Peyer's patch (tissue), 4 donors: ENCODE measurements at places on chromosomes 11 and 22. TPM values are rescaled to one million over a fixed set of nuclear protein-coding genes. Genes with fewer than 3 reads are reported as not detected.

Gene AIFM3
- total RNA-seq: 9.5 TPM

Gene BEST1
- 3.4 TPM for total RNA-seq

Gene PATE2
- total RNA-seq: not detected

Gene OR52I1
- not detected for total RNA-seq

Gene ACO2
- 338 TPM for total RNA-seq

Gene FAM181B
- 0.27 TPM for total RNA-seq

Gene KRTAP5-1
- not detected for total RNA-seq

Gene TRPM5
- total RNA-seq: 11.1 TPM

Gene SGSM1
- total RNA-seq: 2.0 TPM

Gene MUC2
- total RNA-seq: 1,138 TPM

Gene TSSK2
- total RNA-seq: not detected

Gene APBB1
- total RNA-seq: 12.6 TPM

Gene LAYN
- total RNA-seq: 4.2 TPM

Gene MPPED2
- total RNA-seq: not detected

Gene CHRM1
- total RNA-seq: 0.54 TPM

Gene FAM118A
- total RNA-seq: 1,083 TPM

Gene KCNJ11
- total RNA-seq: not detected

Gene CYB5R2
- total RNA-seq: 0.67 TPM

Gene AP5B1
- total RNA-seq: 35.3 TPM

Gene MOGAT2
- 430 TPM for total RNA-seq

Gene ALG9
- total RNA-seq: 32.4 TPM

Gene TP53I11
- 152 TPM for total RNA-seq

Gene NPAS4
- not detected for total RNA-seq

Gene APOA1
- total RNA-seq: 42.9 TPM

Gene RAB36
- not detected for total RNA-seq

Gene A4GALT
- 17.3 TPM for total RNA-seq

Gene NLRP14
- total RNA-seq: not detected

Gene KRTAP5-8
- total RNA-seq: not detected

Gene SCO2
- total RNA-seq: 6.3 TPM

Gene MUC5AC
- total RNA-seq: not detected

Gene TTC17
- total RNA-seq: 253 TPM

Gene C11orf42
- not detected for total RNA-seq

Gene MYRF
- 18.2 TPM for total RNA-seq

Gene OR8D1
- total RNA-seq: not detected

Gene FAM83F
- total RNA-seq: 45.0 TPM

Gene UCP2
- total RNA-seq: 37.9 TPM

Gene LGR4
- 29.7 TPM for total RNA-seq

Gene OR5T3
- not detected for total RNA-seq

Gene HBG2
- total RNA-seq: not detected

Gene OR51B2
- total RNA-seq: not detected

Gene FLRT1
- total RNA-seq: 0.27 TPM

Gene LMO2
- total RNA-seq: 5.1 TPM

Gene OR2AT4
- not detected for total RNA-seq

Gene TRAF6
- 25.1 TPM for total RNA-seq

Gene LINC01488
- not detected for total RNA-seq

Gene SLC25A17
- total RNA-seq: 9.8 TPM

Gene TYR
- not detected for total RNA-seq

Gene CASP5
- total RNA-seq: 18.0 TPM

Gene SMC1B
- total RNA-seq: not detected

Gene OR8H2
- not detected for total RNA-seq

Gene ME3
- total RNA-seq: 47.7 TPM

Gene MS4A6A
- total RNA-seq: 66.0 TPM
